Fibroblast of upper back skin (primary cell): ENCODE measurements at places on chromosomes 4 and X.

DNA sequence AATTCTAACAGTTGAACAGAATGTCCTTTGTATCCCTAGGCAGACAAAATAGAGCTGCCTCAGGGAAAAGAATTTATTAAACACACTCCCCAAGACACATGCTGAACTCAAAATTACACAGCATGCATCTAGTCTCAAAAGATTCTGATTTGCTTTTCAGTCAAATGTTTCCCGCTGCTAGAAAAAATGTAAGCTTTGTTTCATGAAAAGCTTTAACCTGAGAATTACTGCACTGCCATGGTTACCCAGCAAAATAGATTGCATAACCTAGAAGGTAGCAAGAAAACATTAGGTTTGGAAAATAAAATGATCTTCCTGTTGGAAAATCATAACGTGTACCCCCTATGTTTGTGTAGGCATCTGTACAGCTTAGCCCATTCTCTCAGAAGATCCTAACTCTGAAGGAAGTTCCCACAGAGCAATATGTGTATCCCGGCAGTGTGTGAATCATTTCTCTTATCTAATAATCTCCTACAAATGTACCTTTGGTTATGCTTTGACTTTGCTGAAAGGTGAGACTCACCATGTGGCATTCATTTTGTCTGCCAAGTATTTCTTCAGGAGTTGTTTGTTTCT, 646.9 kb downstream of the STPG2 start:
- DNase-seq: no peak

- peak; percentile 71 for DNase-seq
These were observed 15.0 kb upstream of the STS start for GRCh38 chrX:7132335-7133049.

GRCh38 chrX:11465648-11466411, 172.6 kb downstream of the AMELX start:
- peak; percentile 28 for DNase-seq

GRCh38 chrX:68261060-68261672, 172.1 kb downstream of the OPHN1 start:
- peak; percentile 21 for DNase-seq
